Effector CD4-positive, alpha-beta T cell (primary cell): ENCODE measurements at places on chromosomes 11 and 22.

DNA sequence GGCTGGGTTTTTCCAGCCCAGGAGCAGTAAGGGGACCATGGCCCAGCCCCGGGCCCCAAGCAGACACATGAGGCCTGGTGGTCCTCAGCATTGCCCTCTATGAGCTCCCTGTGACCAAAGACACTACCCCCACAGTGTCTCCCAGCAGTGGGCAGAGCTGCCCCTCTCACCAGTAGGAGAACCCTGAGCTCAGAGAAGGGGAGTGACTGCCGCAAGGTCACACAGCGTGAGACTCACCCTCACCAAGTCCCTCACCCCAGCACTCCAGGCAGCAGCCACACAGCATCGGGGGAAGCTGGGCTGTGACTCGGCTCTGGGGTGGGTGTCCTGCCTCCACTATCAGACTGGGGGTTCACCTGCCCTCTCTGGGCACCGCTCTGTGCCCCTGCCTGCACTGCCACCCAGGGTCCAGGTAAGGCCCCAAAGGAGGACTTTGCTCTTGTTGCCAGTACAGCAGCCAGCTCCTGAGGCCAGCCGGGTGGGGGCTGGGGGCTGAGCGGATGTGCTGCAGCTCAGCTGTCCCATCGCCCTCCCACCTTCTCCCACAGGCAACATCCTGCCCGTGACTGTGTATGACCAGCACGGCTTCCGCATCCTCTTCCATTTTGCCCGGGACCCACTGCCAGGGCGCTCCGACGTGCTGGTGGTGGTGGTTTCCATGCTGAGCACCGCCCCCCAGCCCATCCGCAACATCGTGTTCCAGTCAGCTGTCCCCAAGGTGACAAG lies 7.9 kb upstream of the SH3BP1 start:
- DNase-seq = no peak

DNA sequence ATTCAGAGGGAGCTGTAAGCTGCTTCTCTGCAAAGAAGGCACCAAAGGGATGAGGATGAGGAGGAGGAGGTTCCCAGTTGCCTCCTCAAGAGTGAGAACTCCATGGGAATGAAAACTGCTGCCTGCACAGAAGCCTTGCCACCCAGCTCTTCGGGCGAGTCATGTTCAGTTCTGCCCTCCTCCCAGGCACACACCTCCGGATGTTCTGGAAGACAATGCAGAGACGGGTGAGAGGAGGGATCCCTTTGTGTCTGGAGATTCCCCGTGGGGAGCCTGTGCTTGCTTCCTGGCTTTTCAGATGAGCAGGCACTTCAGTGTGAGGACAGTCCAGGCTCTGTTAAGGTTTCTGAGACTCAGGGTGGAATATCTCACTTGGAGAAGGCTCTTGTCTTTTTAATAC lies 295.6 kb downstream of the DDX10 start:
- no peak for DNase-seq

DNA sequence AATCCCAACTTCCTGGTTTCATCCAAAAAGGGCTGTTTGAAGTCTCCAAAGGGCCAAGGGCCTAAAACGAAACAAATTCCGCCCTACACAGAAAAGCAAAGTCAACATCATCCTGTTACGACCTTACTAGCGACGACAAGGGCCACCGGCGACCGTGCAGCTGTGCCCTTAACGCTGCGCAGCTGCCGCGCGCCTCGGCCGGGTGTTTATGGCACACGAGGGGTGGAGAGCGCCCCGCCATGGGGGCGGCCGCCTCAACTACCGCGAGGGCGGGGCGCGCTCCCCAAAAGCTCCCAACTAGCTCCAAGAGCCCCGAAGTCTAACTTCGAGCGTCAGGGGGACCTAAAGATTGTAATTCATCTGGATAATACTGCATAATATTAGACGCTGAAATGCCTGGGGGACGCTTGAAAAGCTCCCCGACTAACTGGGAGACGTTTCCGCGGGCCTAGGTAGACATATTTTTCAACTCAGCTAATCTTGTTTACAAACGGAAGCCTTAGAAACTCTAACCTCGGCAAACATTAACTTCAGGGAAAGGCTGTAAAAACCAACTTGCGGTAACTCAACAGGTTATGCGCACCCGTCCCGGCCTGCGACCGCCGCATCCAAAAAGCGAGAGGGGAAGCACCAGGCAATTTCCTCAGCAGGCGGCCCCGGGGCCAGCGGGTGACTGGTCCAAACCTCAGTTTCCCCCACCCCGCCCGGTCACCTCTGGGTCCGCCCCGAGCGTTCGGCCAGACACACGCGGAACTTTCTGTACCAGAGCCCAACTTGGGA lies 694 bp downstream of the TMEM123 start:
- DNase-seq = peak; percentile 67

- no peak for DNase-seq
Measured at GRCh38 chr11:89147229-89147628, 30.4 kb upstream of the TYR start.

DNA sequence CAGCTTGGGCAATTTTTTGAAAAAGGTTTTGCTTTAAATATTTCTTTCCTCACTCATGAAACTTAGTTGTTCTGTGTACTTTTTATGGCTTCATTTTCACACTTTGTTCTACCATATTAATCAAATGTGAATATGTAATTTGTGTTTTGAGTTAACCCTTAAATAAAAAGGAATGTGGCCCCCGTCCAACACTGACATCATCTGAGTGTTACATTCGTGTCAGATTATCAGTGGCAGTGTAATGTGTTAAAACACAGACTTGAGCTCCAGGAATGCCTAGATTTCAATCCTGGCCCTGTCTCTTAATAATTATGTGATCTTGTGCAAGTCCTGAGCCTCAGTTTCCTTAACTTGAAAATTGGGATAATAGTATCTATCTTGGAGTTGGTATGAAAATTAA lies 5.6 kb downstream of the RTN3 start:
- DNase-seq = no peak

DNA sequence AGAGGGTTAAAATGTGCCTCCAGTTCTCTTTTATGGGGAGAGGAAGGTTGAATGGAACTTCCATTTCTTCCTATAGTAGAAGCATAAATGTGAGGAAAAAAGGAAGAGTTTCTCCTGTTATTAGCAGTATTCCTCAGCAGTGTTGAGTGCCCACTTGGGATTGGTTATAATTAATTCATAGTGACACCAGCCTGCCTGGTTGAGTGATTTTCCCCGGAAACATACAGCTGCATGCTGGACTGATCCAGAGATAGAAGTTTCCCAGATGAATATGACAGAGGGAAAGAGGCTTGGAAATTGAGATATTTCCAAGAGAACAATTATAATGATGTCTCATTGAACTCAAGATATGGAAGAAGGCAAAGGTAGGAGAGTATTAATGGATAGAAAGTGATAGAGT lies 28.3 kb downstream of the RAB39A start:
- DNase-seq = no peak

GRCh38 chr11:134252346-134253187 lies 585 bp downstream of the THYN1 start:
- no peak for DNase-seq

DNA sequence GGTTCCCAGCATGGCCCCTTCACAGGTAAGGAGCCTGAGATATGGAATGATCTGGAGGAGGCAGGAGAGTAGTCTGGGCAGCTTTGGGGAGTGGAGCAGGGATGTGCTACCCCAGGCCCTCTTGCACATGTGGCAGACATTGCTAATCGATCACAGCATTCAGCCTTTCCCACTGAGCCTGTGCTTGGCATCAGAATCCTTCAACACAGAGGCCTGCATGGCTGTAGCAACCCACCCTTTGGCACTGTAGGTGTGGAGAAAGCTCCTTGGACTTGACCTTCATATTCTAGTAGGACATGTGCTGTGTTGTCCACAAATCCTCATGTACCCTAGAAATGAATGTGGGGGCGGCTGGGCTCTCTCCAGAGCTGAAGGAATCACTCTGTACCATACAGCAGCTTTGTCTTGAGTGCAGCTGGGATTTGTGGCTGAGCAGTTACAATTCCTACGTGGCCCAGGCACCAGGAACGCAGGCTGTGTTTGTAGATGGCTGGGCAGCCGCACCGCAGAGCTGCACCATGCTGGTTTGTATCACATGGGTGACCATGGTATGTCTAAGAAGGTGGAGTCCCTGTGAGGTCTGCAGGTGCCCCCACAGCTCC lies 21.8 kb upstream of the PPP6R3 start:
- no peak for DNase-seq

- DNase-seq = no peak
Measured at GRCh38 chr11:113864410-113864809, 11.0 kb downstream of the USP28 start.

GRCh38 chr11:1194977-1195681 lies 27.7 kb upstream of the MUC5B start:
- no peak for DNase-seq

DNA sequence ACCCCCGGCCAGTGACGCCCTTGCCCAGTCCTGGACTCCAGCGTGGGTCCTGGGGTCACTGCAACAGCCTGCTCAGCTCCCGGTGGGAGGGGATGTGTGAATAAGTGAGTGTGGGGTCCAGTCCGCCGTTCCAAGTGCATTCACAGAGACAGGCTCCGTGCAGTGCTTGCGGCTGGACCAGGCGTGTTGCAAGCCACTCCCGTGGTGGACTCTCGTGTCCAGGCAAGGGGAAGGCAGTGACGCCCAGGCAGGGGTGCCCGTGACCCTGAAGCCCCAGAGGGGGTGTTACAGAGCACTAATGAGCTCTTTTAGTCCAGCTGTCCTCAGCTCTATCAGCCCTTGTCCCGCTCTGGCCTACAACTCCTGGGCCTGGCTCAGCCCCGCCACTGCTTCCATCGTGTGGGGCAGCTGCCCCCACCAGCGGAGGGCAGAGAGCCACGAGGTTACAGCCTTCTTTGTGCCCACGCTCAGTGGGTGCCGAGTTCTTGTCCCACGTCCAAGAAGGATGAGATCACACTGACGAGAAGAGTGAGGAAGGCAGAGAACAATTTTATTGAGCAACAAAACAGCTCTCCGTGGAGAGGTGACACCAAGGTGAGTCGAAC lies 1807.5 kb downstream of the LRRC4C start:
- no peak for DNase-seq

DNA sequence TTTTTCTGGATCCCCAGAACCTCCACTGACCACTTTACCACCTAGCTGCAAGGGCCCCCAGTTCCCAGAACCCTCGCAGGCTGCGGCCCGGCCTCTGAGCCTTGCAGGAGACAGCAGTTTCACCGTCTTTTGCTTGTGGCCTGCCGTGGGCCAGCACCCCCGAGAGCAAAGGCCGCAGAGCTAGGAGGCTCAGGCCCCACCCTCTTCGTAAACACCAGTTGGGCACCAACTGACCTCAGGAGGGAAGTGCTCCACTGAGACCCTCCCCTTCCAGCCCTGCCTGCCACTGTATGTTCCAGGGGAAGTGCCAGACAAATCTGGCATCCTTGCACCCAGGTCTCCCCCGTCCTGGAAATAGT lies 23.4 kb upstream of the CREB3L1 start:
- DNase-seq = no peak

- no peak for DNase-seq
Measured at GRCh38 chr11:97237151-97237550, 847.3 kb downstream of the JRKL start.

- DNase-seq = no peak
Measured at GRCh38 chr11:43573233-43573632, 107.3 kb upstream of the HSD17B12 start.

- no peak for DNase-seq
Measured at GRCh38 chr11:68521969-68522652, 61.6 kb downstream of the PPP6R3 start.

DNA sequence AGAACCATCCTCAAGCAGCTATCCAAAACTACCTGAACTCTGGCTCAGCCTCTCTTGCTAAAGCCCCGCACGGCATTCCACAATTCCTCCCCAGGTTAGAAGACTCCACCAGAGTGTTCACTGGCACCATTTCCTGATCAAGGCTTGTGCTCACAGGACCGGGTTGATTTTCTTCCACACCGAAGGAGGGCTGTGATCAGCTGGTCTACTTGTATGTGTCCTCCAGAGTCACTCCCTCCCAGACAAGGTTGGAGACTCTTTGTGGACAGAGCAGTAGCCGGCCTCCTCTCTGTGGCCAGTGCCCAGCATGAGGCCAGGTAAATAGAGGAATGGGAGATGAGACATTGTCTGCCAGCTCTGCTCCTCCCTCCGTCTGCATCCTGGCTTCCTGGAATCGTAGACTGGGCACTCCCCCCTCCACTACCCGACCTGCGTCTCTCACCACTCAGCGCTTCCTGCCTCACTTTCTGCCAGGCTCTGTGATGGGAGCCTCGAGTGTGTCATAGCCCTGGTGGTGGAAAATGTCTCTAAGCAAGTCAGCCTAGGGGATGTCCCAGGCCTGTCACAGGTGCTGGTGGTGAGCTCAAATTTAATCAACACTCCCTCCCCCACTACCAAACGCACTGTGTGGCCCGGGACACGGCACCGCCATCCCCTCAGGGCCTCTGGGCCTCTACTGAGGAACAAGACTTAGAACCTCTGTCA lies 12.5 kb upstream of the TMPRSS6 start:
- peak; percentile 91 for DNase-seq

DNA sequence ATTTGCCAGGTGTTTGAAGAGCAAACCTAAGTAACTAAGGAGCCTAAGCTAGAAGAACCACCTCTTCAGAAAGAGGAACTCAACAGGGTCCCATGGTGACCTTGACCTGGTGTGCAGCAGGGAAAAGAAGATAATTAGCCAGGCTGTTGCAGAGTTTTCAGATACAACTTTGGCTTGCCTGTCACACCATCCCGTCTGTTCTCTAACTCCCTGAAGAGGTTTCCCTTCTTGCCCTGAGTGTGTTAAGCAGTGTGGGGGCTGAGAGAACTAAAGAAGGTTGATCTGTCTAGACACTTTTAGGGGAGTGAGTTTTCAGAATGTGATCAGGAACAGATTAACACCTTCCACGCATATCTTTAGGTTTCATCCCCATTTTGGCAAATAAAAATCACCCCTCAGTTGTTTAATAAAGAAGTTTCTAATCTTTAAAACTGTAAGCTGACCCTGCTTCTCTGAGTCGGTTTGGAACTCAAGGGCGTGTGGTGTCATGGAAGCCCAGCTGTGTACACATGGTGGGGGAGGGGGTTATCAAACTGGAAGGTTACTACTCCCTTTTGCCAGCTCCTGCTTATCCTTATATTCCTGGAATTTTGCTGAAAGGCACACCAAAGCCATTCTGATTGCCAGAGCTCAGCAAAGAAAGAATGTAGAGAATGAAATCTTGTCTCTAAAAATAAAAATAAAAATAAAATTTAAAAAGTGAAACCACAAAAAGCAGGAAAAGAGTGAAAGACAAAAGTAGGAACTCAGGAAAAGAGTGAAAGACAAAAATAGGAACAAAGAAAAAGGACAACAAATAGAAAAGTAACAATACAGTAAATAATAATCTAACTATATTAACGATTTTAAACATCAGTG lies 70.2 kb downstream of the DBX1 start:
- no peak for DNase-seq

GRCh38 chr11:464316-464715 lies 14.2 kb downstream of the PTDSS2 start:
- DNase-seq = no peak

- no peak for DNase-seq
Measured at GRCh38 chr11:119747868-119748660, 19.1 kb upstream of the NECTIN1 start.

GRCh38 chr11:115219376-115219775 lies 284.8 kb downstream of the CADM1 start:
- no peak for DNase-seq

- no peak for DNase-seq
Measured at GRCh38 chr11:91459840-91460239, 764.8 kb upstream of the FAT3 start.
